ENCODE measurements at places on chromosomes 1 and 21.

DNA sequence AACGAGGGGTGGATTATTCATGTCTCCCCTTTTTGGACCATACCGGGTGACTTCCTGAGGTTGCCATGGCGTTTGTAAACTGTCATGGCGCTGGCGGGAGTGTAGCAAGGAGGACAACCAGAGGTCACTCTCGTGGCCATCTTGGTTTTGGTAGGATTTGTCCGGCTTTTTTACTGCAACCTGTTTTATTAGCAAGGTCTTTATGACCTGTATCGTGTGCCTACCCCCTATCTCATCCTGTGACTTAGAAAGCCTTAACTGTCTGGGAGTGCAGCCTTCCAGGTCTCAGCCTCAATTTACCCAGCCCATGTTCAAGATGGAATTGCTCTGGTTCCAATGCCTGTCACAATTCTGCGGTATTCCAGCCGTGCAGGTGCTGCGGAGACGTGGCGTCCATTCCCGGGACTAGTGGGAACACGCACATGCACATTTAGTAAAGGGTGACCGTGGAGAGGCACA, 40.2 kb upstream of the ZNF496 start:
- no peak for DNase-seq

DNA sequence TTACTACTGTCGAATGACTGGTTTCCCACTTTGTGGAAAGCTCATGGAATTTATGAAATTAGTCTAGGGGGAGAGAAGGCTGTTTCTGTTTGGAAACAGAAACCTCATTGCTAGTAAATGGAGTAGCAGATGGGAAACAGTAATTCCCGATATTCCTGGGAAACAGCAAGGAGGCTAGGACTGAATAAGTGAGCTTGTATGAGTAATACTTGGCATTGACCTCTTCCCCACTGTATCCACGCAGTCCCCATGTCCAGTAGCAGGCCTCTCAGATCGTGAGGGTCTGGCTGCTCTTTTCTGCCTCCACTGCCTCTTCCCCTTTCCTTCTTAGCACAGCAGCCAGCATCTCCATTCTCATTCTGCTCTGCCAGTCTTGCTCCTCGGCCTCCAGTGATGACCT, 75.5 kb downstream of the PRDM2 start:
- DNase-seq, result no peak

DNA sequence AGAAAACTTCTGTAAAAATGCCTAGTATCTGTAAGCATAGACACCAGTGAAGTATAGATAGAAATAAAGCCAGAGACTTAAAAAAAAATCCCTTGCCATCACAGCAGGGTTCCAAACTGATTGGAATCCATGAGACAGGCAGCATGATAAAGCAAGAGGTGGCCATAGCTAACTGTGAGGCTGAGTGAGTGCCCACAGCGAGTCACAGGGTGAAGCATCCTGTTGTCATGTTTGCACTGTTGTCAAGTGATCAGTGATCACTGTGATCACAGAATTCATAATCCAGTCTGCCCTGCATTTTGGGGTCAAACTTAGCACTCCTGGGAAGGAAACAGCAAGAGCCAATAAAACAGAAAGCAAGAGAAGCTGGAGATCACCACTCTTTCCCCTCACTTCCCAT, 33.3 kb downstream of the LRRC8B start:
- DNase-seq, result no peak

GRCh38 chr1:55413286-55413685, 198.1 kb upstream of the USP24 start:
- DNase-seq, result no peak

DNA sequence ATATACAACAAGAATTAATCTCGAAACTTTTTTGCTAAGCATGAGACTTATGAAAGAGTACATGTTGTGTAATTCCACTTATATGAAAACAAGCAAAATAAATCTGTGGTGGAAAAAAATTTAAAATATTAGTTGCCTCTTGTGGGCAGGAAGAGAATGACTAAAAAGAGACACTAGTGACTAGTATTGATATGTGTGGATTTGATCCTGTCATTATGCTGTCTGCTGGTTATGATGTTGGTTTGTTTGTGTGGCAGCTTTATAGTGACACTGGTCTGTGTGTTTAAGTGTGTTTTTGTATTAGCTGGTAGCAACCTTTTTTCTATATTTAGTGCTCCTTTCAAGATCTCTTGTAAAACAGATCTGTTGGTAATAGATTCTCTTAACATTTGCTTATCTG, 267.8 kb upstream of the NRIP1 start:
- no peak for DNase-seq

DNA sequence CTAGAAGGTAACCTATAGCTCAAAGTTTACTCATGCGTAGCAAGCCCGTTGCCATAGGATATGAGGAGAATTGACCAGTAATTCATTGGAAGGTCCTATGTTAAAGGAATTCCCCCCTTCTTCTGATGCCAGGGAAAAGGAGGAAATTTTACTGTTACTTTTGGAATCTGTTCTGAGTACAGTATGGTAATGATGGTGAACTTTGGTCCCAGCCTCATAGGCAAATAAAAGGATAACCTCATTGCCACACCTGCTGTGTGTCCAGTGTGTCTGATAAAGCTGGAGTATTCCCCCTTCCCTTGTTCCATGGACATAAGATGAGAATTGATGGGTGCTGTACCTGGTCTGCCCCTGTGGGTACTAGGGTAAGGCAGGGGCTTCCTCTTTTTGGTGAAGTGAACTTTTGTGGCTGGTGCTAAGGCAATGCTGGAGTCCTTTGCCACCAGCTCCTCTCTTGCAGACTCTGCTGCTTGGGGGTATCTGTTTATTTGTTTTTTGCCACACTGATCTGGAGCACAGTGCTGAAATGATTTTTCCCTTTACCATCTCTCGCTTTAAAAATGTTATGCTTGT, 22.2 kb downstream of the MPZ start:
- no peak for DNase-seq

All from activated CD4-positive, CD25-positive, alpha-beta regulatory T cell treated with anti-CD3 and anti-CD28 coated beads, Interleukin-2, amount 50 U/mL, for 16 hours (primary cell).